ENCODE measurements at places on chromosomes 13 and 19.
A peak's percentile ranks its signal among the peaks of the same experiment; 100 is the strongest.

DNA sequence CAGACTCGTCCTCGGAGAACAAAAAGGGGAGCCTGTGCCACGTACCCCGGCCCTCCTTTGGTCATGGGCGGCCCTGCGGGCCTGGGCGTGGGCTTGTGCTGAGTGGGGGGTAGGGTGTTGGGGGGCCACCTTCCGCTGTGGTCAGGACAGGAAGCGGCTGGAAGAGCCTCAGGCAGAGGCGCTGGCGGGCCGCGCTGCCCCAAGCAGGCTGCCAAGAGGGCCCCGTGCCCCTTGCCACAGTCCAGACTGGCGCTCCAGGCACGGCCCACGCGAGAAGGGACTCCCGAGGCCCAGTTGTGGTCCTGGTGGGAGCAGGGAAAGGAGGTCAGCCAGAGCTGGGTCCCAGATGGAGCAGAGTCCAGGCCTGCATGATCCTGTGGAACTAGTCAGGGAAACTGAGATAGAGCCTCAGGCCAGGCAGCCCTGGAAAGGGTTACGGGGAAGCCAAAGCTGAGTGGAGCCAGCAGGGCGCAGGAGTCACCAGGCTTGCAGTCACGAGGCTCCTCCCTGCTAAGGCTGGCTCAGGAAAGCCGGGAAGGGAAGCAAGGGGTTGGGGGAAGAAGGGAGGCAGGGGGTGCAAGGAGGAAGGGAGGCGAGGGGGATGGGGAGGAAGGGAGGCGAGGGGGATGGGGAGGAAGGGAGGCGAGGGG lies 135.0 kb downstream of the CRYL1 start:
- no peak for DNase-seq

DNA sequence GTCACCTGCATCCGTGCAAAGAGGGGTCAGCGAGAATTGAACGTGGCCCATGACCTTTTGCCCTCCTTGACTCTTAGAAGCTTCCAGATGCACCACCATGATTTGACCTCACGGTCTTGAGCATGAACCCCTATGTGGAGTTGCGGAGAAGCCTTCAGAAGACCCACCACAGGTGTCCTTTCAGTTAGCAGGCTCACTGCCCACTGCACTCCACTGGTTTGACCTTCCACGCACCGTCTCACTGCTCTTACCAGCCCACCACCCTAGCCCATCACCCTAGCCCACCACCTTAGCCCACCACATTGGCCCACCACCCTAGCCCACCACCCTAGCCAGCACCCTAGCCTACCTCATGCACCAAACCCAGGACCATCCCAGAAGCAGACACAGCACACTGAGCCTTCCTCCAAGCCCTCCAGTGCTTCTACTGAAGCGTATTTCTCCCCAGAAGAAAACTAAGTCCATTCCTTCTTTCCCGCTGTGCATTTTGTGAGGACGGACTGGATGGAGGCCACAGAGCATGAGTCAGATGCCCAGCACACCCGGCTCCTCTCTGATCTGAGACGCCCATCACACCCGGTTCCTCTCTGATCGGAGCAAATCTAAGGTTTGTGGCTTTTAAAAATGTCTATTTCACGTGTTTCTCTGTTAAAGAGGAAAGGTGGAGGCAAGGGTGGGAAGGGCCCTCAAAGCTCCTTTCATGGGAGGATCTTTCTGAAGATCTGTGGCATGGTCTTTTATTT lies 45.8 kb downstream of the SOX1 start:
- no peak for DNase-seq

- DNase-seq = no peak
Observed at GRCh38 chr19:9149997-9150396, 9.8 kb downstream of the ZNF317 start.

DNA sequence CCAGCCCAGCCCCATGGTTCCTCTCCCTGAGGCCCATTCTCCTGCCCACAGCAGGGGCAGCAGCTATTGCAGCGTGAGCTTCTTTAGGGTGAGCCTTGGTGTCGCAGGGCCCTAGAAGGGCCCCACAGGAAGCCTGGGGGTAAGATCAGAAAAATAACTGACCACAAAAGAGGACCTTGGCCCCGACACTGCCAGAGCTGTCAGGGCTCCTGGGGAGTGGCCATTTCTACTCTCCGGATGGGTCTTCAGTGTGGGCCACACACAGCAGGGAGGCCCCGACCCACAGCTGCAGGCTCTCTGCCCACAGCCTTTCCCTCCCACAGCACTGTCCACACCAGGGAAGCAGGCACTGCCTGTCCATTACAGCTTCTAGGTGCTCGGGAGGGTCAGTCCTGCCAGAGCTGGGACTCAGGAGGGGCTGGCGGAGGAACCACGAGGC lies 3.5 kb upstream of the SIGLEC8 start:
- peak; percentile 42 for DNase-seq

- no peak for DNase-seq
Observed at GRCh38 chr13:111387945-111388600, 67.6 kb downstream of the TEX29 start.

DNA sequence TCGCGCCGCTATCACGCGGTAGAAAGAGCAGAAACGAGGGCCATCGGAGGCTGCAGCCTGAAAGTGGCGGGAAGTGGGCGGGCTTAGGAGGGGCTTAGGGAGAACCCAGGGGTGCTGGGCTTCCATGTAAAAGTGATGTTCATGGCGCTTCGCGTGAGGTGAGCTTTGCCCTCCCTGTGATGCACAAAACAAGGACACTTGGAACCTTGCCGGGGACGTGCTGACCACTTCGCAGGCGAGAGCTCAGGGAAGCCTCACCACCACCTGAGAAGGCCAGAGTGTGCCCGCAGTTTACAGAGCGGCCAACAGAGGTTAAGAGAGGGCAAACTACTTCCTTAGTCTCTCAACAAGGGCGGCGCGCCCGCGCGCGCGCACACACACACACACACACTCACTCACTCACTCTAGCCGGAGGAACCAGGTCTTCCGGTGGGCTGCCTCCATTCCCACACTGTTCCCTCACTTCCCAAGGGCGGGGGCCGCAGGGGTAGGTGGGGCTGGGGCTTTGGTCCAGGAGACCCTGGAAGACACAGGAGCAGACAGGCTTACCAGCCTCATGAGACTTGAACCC lies 651 bp downstream of the GAPDHS start:
- no peak for DNase-seq

DNA sequence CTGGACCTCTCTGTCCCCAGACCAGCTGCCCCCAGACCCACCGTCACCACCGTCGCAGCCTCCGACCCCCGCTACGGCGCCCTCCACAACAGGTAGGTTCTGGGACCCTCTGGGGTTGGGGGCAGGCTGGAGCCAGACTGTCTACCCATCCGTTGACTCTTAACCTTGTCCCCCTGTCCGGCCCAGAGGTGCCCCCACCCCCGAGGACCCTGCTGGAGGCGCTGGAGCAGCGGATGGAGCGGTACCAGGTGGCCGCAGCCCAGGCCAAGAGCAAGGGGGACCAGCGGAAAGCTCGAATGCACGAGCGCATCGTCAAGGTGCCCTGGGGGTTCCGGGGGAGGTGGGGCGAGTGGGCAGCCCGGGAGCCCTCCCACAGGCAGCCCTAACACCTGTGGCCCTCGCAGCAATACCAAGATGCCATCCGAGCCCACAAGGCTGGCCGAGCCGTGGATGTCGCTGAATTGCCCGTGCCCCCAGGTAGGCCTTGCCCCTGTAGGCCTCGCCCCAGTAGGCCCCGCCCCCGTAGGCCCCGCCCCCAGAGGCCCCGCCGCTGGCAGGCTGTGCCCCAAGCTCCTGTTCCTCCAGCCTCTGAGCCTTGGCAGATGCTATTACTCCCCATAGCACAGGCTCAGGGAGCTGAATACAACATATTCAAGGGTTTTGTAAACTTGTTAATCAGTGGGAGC lies 12.9 kb downstream of the CC2D1A start:
- no peak for DNase-seq

DNA sequence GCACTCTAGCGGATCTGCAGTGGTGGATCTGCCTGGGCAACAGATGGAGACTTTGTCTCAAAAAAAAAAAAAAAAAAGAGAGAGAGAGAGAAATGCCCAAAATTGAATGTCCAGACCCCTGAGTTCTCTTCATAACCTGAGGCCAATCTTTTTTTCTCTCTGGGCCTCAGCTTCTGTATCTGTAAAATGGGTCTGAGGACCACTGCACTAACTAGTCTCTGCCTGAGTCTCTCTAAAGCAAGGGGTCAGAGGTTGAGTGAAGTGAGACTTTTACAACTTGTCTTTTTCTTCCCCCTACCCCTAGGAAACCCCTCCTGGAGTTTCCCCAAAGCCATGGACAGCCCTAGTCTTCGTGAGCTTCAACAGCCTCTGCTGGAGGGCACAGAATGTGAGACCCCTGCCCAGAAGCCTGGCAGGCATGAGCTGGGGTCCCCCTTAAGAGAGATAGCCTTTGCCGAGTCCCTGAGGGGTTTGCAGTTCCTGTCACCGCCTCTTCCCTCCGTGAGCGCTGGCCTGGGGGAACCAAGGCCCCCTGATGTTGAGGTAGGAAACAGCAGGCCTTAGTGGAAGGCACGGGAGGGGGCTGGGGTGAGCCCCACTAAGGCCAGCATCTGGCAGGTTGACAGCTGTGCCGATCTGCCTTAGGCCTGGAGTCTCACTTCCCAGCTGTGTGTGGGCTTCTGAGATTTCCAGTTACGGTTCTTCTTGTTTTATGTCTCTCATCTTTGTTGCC lies 1.8 kb downstream of the TMEM91 start:
- DNase-seq = no peak

DNA sequence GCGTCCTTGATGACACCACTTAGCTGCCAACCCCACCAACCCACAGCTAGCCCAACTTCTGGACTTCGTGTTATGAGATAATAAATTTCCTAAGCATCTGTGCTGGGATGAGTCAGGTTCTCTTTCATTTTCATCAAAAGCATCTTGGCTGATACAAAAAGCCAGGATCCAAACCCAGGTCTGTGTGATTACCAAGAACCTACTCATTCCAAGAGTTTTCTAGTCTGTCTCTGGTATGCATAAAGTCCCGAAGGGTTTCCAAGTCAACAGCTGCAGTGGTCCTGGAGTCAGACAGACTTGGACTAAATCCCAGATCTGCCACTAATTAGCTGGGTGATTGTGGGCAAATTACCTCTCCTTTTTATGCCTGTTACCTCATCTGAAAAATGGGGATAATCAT lies 55.5 kb upstream of the SERP2 start:
- no peak for DNase-seq

DNA sequence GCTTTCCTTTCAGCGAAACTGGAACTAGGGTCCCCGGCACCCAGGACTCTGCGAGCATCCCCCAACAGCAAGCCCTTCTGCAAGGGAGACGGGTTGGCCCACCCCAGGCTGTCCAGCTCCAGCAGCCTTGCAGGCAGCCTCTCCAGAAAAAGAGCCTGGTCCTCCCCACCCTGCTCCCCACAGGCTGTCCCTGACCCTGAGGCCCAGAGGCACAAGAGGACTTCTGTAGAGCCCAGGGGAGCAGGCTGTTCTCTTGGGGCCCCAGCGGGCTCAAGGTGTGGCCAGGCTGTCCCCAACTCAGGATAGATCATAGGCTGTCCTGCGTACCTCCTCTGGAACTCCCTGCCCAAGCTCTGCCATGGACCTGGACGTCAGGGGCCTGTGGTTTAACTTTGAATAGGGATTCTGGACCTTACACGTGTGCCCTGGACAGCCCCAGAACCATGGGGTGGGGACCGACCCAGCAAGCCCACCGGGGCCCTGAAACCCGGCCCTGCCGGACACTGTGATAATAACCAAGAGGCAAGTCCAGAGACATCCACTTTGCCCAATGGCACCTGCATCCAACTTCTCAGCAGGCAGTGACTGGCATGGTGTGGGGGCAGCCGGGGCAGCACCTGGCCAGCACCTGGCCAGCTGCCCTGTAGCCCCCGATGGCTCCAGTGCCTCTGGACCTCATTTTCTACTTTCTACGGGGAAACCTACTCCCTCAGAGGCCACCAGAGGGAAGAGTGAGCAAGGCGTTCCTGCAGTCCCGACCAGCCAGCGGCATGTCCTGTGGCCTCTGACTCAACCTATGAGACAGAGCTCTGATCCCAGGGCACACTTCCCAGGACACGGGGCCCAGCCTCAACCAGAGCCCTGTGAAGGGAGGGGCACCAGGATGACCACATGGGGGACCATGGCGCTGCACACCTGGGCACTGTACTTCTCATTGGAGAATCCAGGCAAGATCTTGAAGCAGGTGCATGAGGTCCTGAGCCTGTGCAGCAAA lies 50.9 kb upstream of the TPM4 start:
- DNase-seq = no peak

GRCh38 chr13:112532837-112533745 lies 54.9 kb downstream of the TUBGCP3 start:
- DNase-seq = no peak

DNA sequence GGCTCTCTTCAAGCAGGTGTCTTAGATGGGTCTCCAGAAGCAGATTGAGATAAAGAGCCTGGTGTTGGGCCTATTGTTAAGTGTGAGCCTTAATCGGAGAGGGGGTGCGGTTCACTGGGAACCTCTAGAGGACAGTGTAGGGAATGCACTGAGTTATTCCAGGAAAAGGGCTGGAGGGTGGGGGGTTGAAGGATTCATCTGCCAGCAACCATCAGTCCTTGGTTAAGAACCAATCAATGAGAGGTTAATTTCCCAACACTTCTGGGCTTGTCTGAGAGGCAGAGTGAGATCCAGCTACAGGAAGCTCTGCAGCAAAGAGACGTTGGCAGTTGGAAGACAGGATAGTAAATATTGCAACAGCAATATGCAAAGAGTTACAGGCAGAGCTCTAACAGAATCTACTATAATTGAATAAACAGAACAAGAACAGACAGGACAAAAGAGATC lies 28.7 kb downstream of the CYP4F2 start:
- DNase-seq = peak; percentile 23

- DNase-seq = no peak
Observed at GRCh38 chr19:33245948-33246708, 20.5 kb upstream of the SLC7A10 start.

- DNase-seq = no peak
Observed at GRCh38 chr13:111409413-111409812, 89.0 kb downstream of the TEX29 start.

DNA sequence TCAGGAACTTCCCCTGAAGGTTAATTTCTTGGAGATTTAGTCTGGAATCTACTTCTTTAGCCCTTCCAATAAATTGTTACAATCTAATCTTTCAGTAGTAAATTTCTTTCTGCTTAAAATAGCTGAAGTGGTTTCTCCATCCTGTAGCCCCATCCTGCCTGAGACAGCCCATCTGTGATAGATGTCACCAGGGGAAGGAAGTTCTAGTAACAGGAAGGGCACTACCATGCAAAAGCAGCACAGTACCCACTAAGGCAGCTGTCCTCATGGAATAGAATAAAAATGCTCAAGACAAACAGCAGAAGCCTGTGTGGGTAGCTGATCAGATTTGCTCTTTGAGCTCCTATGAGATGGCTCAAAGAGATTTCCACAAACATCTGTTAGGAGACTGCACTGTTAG lies 1036.5 kb downstream of the SLITRK5 start:
- no peak for DNase-seq

- DNase-seq = no peak
Observed at GRCh38 chr13:62613819-62614218, 1198.2 kb upstream of the PCDH20 start.

DNA sequence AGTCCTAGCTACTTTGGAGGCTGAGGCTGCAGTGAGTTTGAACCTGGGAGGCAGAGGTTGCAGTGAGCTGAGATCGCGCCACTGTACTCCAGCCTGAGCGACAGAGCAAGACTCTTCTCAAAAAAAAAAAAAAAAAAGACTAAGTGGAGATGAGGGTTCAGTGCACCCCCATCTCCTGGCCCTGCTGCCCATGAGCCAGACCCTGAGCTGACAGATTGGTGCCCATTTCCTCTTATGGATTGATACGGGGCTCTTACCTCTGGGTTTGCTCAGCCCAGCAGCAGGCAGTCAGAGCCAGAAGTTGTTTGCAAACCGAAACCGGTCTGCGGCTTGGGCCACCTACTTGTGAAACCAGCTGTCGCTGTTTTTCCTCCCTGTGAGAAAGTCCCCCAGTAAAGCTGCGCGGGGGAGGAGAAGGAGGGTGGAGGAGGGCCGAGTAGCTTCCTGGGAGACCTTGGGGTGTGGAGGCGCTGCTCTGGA lies 36.9 kb downstream of the ARRDC2 start:
- peak; percentile 37 for DNase-seq

Data from midbrain (tissue), 1 donor.